ENCODE measurements at places on chromosomes 4 and X. TPM values are rescaled to one million over a fixed set of nuclear protein-coding genes. Genes with fewer than 3 reads are reported as not detected.
A peak's percentile ranks its signal among the peaks of the same experiment; 100 is the strongest.

Gene SPATA4
- not detected for total RNA-seq

Gene IGBP1
- total RNA-seq, result 30.4 TPM

Gene MID2
- total RNA-seq, result 23.4 TPM

Gene GPR173
- total RNA-seq, result 1.9 TPM

Gene F9
- total RNA-seq, result not detected

DNA sequence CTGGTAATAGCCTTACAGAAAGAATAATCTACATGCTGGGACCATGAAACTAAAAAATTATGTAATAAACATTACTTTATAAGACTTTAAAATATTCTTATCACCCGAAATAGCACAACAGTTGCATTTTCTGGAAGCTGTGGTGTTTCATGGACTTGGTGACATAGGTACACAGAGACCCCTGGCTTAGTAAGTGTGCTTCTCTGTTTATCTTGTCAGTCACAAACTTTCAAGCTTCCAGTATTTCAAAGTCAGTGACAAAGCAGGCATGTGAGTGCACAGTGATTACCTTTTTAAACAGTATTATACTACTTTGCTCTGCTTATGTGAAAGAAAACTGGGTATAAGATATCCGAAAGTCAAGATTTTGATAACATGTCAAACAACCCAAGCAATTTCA is 84.3 kb downstream of the PAPSS1 start:
- no peak for DNase-seq

- peak; percentile 91 for DNase-seq
Measured at GRCh38 chrX:17597836-17598439, 139.4 kb upstream of the SCML1 start.

DNA sequence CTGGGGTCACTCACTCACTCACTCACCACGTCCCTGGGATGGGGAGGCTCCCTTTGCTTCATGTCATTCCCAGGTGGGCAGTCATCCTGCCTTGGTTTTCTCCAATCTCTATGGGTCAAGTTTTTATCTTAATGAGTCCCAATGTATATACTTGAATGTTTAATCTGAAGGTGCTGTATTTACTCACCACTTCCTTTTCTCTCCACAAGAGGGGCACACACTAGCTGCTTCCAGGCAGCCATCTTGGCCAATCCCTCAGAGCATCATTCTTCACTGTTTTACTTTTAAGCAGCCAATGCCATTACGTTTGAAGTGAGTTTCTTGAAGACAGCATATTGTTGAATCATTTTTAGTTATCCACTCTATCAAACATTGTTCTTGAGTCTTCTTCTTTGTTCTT is 153.4 kb upstream of the ARSJ start:
- no peak for DNase-seq

DNA sequence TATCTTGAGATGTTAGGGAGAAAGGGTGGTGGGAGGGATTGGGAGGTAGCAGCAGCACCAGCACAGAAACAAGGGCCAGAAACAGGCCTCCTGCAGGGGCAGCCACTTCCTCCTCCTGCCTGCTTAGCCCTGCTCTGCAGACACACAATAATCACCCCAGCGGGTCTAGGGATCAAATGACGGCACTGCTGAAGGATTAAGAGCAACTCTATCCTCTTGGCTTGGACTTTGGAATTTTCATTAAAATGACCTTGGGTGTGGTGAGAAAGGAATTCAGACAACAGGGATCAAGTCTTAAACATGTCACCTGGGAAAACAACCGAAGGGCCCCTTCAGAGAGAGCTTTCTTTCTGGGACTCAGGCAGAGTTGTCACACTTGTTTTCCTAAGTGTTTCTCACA is 353.4 kb downstream of the SPRY1 start:
- DNase-seq, result no peak

GRCh38 chr4:121098266-121098665 is 25.9 kb upstream of the NDNF start:
- no peak for DNase-seq

- DNase-seq, result no peak
Measured at GRCh38 chrX:40086569-40087335, 11.0 kb downstream of the BCOR start.

- no peak for DNase-seq
Measured at GRCh38 chr4:176902710-176903323, 110.1 kb upstream of the VEGFC start.

DNA sequence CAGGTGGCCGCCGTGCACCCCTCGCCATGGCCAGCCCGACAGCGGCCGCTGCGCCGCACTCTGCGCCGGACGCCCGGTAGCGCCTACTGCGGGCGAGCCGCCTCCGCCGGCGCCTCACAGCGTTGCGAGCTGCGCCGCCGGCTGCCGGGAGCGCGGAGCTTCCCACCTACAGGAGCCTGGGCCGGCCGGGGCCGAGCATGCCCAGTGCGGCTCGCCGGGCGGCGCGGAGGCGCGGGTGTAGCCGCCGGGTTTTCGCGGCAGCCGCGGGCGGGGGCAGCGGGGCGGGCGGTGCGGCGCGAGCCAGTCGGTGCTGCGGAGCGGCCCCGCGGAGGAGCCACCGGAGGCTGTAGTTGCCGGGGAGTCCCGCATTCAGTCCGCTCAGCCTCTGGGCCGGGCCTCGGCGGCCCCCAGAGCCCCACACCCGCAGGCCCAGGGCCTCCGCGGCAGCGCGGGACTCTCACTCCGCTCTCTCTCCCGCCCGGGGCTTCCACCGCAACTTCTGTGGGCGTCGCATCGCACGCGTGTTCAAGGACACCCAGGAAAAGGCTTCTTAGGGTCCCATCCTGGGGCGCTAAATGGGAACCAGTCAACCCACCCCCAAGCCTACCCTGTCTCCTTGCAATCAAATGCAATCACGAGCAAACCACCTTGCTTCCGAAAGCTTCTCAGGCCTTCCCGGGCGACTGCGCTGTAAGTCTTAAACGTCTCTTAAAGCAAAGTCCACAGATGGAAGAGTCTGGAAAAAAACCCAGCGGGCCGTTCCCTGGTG is at the start of gene MFAP3L:
Gene MFAP3L (minus strand): TSS at position 143 of the 769 bp plus-strand sequence. CDS start 20,518 bp downstream, outside the sequence.
- peak; percentile 95 for DNase-seq

- no peak for DNase-seq
Measured at GRCh38 chr4:892780-893179, 39.3 kb downstream of the GAK start.

DNA sequence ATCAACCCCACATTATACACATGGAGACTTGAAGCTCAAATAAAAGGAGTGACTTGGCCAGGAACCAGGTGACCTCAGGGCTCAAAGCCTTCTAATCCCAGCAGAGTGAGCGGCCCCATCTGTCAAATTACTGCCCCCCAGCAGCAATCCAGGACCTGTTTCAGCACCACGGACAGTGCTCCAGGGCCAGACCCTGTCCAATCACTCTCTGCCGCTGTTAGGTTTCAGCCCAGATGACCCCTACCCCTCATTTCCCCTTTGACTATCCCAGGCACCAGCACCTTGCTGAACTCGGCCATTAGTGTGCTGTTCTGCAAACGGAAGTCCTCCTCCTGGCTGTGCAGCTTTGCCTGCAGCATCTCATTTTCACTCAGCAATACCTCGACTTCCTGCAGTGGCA is 5.1 kb downstream of the GRIPAP1 start:
- no peak for DNase-seq

DNA sequence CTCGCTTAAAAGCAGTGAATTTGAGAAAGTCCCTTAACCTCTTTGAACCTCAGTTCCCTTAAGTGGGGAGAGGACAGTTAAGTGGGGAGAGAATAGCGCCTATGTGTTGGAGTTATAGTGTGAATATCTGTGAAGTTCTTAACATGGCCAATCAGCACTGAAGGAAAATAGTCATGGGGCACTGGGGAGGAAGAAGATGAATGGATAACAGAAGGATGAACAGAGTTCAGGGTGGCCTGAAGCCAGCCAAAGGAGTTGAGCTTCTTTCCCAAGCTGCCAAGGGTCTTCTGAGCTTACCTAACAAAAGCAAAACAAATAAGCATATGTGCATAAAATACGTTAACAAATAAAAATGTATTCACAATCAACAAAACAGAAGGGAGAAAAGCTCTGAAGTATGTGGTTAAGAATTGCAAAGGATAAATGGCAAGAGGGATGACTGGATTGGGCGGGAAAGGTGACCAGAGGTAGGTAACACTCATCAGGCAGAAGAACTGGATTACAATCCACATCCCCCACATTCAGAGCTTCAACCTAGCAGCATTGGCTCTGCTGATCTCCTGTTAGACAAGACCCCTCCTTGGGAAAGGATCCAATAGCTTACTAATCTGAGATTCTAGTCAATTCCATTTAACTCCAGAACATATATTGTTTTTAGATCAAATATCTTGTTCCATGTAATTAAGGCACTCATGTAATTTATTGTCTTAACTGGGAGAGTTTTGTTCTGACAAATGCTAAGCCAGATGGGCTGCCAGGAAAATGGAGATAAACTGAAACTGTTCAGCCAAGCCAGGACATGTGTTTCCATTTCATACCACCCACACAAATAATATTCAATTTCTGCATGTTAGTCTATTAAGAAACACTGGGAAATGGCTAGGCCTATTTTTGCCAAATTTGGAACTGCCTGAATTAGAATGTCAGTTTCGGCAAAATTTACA is 221.2 kb downstream of the LDB2 start:
- DNase-seq, result no peak

DNA sequence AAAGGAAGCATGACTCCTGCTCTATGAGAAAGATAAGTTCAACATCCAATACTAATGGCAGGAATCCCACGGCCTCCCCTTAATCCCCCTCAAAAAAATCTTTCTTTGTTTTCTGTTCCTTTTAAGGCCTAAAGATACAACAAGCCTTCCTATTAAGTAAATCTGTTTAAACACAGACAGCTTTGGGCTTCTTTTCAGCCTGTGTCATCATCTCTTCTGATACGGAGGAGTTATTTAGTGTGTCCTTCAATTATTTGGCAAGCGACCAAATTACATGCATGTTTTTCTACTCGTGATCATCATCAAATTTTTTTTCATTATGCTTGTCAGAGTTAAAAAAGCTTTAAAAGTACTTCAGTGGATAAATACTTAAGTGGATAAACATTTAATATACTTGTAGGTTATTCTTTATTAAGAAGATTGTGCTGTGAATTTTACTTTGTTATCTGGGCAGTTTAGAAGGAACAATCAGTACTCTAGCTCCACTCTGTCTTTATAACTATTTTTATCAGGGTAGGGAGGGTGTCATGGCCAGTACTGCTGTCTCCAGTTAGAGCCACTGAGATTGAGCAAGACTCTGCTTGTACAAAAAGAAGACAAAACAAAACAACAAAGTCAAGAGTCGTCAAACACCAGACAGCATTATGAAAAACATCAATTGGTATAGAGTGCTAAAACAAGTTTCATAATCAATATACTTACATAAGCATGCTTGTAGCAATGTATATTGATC is 210.7 kb downstream of the PRR32 start:
- DNase-seq, result no peak

Measured in mesenteric fat pad (tissue), 1 donor.